ENCODE measurements at places on chromosomes 2 and 18.

GRCh38 chr2:36060133-36060532 is 295.4 kb upstream of the CRIM1 start:
- no peak for DNase-seq

DNA sequence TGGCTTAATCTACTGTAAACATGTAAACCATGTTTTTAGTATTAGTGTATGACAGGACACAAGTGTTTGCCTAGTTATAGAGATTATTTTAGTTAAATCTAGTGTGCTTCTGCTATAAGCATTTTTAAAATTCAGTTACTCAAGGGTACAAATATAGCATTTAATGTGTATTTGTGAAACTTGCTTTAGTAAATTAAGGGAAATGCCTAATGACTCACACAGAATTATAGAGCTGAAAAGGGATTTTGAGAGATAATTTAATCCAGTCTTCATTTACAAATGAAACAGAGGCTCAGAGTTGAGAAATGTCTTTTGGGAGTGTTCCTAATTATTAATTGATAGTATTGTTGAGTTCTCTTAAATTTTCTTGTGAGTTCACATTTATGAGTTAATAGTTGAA is 8.2 kb downstream of the ACTR3 start:
- DNase-seq: no peak

GRCh38 chr18:46163091-46163490 is 58.9 kb downstream of the HAUS1 start:
- no peak for DNase-seq

GRCh38 chr2:131349021-131349420 is 14.9 kb downstream of the RAB6D start:
- no peak for DNase-seq

All from NCI-H2029 (cell line).